ACHN (cell line): ENCODE measurements at places on chromosomes 5 and 9.
A peak's percentile ranks its signal among the peaks of the same experiment; 100 is the strongest.

- no peak for DNase-seq
These were observed 8.0 kb upstream of the GSN start for GRCh38 chr9:121259935-121260334.

- DNase-seq = no peak
These were observed 8.3 kb upstream of the ADRA1B start for GRCh38 chr5:159907689-159908590.

DNA sequence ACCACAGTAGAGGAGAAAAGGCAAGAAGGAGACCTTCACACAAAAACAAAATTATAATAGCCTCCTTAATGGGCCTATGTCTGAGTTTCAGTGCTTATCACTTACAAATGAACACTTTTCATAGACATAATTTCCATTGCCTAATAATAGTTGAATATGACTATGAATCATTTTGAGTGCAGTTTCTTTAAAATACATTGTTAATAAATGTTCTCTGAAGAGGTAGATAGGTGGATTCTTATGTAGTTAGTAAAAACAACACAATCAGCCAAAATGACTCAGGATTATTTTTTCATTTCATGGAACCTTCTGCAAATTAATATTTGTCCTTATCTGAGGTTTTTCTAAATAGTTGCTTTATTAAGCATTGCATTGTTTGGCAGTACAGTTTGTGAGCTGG lies 45.6 kb downstream of the DAPK1 start:
- DNase-seq = no peak

GRCh38 chr5:151584057-151584937 lies 6.8 kb downstream of the FAT2 start:
- DNase-seq = no peak

DNA sequence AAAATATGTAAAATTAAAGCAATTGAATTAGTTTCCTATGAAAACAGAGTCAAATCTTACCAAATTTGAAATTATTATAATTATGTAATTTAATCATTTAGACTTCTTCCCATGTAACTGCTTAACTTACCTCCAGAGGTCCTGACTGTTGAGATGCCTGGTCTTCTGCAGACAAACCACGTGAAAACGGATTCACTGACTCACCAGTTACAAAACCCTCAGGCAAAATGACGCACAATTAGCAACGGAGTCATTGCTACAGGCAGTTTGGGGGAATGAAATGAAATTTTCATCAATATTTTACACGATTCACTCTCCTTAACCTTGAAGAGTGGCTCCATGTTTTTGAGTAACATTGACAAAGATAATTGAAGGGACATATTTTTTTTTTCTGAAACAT lies 460.8 kb downstream of the MTRR start:
- DNase-seq = no peak

GRCh38 chr5:137960819-137961218 lies 71.6 kb downstream of the PKD2L2 start:
- DNase-seq = no peak

- DNase-seq = peak; percentile 24
These were observed 364 bp downstream of the RPS6 start for GRCh38 chr9:19379697-19380046.

DNA sequence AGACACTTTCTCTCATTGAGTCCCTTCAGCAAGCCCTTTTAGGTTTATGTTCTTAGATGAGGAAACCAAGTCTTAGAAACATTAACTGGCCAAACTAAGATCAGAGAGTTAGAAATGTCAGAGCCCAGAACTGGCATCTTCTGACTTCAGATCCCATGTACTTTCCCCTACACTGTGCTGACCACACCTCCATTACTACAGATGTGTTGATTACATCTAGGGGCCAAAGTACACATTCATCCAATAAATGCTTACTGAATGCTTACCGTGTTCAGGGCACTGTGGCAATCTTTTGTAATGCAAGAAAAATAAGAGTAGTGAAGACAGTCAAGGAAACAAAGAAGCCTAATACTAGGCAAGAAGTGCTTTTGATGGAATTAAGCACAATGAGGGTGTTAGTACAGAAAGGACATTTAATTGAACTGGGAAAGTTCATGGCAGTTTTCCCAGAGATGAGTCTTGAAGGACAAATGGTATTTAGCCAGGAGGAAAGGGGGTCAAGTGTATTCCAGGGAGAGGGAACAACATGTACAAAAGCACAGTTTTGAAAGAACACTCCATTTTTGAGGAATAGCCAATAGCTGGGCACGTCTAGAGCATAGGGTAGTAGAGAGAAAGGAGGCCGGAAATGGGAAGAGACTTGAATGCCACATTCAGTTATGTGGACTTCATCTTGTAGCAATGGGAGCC lies 89.7 kb upstream of the CDKN2B start:
- no peak for DNase-seq

DNA sequence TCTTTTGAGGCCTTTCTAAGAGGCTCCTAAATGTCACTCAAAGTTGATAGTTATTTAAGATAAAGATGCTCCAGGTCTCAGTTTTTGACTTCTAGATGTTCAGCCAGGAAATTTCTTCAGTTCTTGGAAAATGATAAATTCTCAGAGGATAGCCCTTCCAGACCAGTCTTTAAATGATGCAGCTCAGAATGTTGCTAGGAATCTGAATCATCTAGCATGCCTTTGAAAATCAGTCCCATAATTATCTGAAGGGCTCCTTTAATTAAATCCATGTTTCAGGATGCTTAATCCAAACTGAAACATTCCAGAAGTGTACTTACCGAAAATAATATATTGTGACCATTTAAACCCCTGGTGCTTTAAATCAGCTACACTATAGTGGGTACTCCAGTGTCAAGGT lies 107.5 kb upstream of the FBN2 start:
- DNase-seq = no peak

- DNase-seq = no peak
These were observed 19.6 kb downstream of the MFAP3 start for GRCh38 chr5:154058055-154059038.

- DNase-seq = no peak
These were observed 84.0 kb downstream of the PIK3R1 start for GRCh38 chr5:68299575-68299974.

DNA sequence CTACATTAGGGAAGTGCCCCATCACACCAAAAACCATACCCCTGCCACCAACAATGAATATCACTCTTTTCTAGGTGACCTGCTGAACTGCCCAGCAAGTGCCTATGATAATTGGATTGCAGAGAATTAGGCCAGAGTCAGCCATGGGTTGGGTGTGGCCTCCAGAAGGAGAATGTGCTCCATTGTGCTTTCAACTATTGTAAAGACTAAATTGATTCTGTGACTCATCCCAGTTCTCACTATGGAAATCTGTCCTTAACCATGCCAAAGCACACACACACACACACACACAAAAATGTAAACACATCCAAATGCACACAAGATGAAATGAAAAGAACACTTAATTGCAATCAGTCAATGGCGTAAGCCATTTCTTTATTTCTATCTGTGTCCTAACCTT lies 25.7 kb downstream of the DRD1 start:
- no peak for DNase-seq

GRCh38 chr9:113640418-113640817 lies 176.9 kb downstream of the RGS3 start:
- DNase-seq = no peak
